ENCODE measurements at places on chromosomes 5 and 9.
A peak's percentile ranks its signal among the peaks of the same experiment; 100 is the strongest.

DNA sequence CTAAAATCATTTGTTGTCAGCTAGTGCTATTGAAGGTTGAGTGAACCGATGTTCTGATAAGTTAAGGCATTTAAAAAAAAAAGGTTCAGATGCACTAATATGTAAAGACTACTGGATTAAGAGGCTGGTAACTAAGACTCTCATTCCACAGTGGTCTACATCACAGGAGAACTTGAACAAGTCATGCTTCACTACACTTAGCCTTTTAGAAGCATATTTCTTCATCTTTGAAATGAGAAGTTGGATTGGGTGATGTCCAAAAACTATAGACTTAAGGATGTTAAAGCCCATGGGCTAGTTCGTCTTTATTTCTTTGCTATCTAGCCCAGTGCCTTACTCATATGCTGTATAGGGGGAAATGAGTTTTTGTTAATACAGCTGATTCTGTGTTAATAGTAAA is 107.2 kb downstream of the NDUFS4 start:
- DNase-seq: no peak

- DNase-seq: no peak
Measured at GRCh38 chr5:75523275-75523674, 11.6 kb downstream of the POLK start.

- no peak for DNase-seq
Measured at GRCh38 chr9:15461601-15462000, 38.9 kb downstream of the SNAPC3 start.

DNA sequence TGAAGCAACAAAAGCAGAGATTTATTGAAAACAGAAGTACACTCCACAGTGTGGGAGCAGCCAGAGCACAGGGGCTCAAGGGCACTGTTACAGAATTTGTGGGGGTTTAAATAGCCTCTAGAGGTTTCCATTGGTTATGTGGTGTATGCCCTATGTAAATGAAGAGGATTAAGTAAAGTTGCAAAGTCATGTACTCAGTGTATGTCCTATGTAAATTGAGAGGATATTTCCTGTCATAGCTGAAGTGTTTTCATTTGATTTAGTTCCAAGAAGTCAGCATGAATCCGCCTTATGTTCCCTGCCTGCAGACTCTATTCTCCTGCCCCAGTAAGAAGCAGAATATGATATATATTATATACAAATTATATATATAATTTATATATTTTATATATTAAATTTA is 966.0 kb upstream of the COX7C start:
- no peak for DNase-seq

- DNase-seq: peak; percentile 91
Measured at GRCh38 chr9:130220352-130220751, 45.2 kb upstream of the HMCN2 start.

DNA sequence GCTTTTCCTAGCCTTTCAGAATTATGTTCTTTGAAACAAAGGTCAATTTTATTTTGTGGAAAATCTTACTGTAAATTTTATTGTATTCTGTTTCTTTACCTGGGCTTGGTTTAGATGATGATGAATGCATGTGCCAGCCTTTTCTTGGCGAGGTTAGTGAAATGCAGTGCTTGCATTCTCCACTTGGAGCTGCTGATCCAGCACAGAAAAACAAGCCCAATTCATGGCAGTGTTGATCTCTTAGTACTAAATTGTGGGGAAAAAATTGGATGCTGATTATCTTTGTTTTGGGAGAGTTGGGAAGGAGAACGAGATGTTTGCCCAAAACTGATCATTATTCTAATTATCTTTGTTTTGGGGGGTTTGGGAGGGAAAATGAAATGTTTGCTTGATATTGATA is 3.7 kb downstream of the HABP4 start:
- DNase-seq: peak; percentile 39

DNA sequence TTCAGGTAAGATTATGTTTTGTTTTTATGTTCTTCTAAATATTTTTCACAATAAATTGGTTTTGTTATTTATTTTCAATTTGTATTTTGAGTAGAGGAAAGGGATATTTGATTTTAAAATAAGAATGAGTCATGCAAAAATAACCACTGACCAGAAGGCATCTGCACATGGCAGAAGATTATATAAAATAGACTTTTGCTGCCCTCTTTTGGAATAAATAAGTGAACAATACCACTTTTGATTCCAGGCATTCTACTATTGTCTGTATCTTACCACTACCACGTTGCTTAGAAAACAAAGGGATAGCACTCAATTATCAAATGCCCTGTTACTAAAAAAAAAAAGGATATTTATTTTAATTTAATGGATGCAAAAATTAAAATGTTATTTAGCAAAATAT is 227.3 kb upstream of the ITGA1 start:
- DNase-seq: peak; percentile 31

- DNase-seq: no peak
Measured at GRCh38 chr9:89426384-89426961, 71.4 kb downstream of the SEMA4D start.

DNA sequence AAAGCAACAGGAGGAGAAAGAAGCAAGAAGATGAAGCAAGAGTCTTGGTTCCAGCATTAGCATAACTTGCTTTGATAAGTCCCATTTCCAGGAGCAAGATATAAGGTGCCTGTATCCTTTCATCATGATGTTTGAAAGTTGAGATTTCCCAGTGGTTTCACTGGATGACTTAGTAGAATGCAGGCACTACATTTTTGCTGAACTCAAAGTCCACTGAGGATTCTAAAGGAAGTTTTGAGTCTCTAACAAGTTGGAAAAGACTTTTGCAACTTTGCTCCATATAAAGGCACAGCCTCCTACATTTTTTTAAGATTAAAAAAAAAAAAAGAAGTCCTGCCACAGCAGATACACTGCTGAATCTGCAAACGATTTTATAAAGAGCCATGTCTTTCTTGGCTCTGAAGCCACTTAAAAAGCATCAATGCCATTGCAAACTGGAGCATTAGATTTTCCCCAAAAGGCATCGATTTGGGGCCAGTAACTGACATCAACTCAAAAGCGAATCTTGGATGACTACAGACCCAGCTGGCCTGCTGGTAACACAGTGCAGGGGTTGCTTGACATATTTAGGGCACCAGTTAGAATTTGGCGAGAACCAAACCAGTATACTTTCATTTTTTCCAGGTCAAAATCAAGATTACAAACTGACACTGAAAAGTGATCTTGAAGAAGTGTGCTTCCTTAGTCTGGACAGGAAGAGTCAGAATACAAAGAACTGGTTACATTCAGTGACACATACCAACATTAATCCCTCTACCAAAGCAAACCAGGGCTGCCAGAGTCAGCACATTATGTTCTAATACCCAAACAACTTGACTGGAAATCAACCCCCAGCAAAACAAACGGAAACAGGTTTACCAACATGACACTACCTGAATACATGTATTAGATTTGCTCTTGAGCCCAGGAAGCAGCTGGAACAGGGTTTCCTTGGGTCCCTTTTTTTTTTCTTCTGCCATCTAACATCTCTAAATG is 39.1 kb upstream of the KCNV2 start:
- peak; percentile 65 for DNase-seq

Data from umbilical cord (tissue), 2 donors.